Head of caudate nucleus (tissue), 42 donors: ENCODE measurements at places on chromosomes 2 and 18.

- no peak for DNase-seq
Observed at GRCh38 chr18:8969639-8970390, 132.7 kb upstream of the NDUFV2 start.

DNA sequence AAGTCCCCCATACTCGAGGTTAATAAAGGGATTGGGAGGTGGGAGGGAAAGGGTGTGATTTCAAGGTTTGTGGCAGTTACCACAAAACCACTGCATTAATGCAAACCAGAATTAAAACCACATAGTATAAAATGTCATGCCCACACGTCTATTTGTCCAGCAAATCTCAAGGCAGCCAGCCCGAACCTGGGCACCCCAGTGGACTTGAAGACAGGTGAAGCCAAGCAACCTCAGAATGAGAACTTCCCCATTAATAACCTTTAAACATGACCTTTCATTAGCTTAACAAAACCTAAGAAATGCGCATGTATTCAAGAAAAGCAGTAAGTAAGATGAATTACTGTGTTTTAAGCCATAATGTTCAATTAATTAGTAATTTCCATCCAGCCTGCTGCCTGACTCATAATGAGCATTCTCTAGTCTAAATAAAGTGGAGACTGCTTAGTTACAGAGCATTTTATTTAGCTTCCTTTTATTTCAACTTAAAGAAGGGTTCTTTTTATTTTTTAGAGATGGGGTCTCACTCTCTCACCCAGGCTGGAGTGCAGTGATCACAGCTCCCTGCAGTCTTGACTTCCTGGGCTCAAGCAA, 229.6 kb downstream of the FAM210A start:
- DNase-seq: no peak

DNA sequence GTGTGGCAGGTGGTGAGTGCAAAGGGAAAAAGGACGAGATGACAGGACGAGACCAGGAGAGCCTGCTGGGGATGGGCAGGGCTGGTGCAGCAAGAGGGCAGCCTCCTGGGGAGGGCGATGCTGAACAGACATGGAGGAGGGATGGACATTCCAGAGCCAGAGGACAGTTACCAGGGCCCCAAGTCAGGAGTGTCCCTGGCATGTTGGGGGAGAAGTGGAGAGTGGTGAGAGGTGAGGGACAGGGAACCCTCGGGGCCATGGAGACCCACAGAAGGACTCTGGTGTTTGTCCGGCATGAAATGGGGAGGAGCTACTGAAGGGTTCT, 19.0 kb downstream of the MTERF4 start:
- DNase-seq: no peak

DNA sequence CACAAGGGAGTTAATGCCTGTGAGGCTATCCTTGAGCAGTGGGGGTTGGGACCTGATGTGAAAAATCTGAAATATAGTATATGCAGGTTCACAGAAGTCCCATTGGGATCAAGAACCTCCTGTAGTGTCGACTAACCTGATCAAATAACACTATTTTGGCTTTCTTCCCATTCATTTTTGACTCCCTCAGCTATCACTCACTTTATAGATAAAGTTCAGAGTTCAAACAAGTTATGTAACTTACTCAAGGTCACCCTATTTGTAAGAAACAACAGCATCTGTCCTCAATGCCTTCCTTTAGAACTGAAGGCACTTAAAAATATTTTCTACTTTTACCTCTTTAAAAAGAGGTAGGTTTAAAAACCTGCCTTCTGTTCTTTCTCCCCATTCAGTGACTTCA, 341.6 kb downstream of the DPP10 start:
- DNase-seq: no peak

DNA sequence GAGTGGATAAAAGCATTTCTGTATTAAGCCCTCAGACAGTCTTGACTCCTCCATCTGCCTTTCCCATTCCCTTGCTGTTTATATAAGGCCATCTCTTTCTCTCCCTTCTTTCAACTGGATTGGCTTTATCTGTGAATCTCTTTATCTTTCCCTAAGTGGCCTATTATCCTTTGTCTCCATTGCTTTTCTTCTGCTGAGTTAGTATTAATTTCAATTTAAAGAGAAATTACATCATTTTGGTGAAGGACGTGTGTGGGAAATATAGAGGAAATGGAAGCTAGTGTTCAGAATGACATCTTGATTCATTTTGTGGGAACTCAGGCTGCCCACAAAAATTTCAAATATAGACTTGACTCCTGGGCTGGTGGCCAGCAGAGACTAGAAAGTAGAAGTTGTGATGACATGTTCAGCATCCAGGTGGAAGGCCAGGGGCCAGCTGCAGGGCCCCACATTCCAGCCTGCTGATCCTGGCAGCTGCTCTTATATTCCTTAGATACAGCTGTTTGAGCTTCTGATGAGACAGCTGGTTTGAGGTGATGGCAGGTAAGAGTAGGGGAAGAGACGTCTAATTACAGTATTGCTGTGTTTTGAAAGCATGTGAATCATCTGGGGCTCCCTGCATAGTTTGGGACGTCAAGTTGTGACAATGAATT, 52.3 kb downstream of the DIS3L2 start:
- DNase-seq: no peak

GRCh38 chr2:143545059-143545948, 416.1 kb downstream of the ARHGAP15 start:
- no peak for DNase-seq

DNA sequence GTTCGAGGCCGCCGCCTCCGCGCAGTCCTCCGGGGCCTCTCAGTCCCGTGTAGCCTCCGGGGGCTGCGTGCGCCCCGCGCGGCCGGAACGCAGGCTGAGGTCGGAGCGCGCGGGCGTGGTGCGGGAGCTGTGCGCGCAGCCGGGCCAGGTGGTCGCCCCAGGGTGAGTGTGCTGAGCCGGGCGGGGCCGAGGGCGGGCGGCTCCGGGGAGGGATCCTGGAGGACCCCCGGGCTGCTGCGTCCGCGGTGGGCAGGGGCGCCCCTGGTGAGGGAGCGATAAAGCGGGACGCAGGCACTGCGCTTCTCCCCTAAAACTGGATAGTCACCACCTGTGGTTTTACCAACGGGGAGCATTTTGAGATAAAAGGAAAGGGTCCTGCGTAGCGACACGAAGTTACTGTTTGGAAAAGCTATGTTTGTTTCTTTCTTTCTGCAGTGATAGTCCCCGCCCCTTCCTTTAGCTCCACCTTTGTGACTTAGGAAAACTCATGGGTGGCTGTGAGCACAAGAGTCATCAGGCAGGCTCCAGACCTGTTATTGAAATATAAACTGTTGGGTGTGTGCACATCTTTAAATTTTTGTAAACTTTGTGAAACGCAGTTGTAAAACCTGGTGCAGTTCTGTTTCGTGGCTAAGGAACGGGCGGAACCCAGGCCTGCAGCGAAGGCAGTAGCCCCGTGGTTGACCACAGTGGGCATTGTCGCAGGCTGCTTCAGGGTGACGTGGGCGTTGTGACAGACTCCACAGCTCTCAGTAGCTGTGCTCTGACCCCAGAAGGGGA, 687 bp downstream of the CTDP1 start:
- no peak for DNase-seq

- no peak for DNase-seq
Observed at GRCh38 chr2:20439193-20439475, 7.7 kb upstream of the RHOB start.

DNA sequence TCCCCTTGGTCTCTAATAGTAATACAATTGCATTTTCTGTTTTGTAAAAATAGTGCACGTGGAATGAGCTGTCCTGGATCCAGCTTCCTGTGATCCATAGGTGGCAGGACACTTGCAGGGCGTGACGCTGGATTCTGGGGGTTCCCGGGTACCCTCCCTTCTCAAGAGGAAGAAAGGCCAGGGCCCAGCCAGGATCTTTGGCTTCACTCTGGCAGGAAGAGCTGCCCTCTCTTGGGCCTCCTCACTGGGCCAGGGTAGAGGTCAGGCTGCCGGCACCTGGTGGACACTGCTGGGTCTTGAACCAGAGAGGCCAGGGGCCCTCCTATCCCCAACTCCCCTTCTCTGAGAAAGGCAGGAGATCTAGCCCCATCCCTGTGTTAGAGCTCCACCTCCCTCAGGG, 37.8 kb upstream of the OTOF start:
- no peak for DNase-seq

DNA sequence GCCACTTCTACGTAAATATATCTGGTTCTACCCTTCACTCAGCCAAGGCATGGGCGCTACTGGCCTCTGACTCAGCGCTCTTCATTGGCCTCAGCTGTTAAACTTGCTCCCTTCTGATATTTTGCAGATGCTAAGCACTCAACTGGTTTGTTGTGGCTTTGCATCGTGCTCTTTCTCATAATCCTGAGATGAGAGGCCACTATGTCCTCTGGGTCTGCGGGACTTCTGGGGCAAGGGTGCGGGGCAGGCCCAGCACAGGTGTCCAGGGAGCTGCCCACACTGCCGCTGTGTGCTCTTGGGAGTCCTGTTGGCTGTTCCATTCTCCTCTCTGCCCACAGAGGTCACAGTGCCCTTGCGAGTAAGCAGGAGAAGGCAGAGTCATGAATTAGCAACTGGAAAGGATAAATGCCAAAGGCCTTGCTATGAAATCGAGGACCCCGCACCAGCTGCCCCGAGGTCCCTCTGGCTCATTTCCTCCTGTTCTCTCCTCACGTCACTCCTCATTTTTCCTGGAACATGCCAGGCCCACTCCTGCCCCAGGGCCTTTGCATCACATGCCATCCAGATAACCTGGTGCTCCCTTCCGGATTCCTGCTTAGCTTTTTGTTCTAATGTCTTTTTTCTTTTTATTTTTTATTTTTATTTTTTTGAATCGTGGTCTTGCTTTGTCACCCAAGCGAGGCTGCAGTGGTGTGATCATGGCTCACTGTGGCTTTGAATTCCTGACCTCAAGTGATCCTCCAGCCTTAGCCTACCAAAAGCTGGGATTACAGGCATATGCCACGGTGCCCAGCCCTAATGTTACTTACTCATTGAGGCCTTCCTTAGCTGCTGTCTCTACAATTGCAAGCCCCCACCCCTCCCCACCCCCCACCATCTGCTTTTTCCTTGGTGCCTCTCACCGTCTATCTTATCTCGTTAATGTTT, 34.9 kb upstream of the MAT2A start:
- no peak for DNase-seq

DNA sequence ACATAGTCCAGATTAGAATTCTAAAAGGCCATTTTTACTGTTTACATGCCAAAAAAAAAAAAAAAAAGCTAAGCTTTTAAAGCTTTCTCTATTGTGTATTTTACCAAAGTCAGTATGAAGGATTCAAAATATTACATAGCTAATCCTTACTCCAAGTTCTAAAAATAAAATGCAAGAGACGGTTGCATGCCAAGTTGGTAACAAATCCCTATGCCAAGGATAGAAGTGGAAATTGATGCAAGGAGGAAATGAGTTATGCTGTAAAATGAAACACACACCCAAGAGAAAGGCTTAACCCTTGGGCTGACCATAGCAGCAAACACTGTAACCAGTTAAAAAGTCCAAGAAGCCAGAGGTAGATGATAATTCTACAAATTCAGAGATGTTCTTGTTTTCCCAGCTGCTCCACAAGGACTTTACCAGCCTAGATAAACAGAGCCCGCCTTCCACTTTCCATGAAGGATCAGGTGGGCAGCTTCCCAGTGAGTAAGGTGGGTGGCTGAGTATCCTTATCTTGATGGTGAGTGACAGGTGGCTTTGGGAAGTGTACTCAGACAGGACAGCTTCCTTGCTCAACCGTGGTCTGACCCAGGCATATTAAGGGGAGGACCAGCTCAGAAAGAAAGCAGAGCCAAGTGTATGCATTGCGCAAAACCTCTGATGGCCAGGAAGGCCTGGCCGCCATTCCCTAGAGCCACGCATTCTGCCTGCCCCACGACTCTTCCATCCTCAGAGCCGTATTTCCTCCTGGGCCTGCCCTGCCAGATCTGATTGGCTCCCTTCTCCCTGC, 34.4 kb downstream of the ATP8B1 start:
- DNase-seq: no peak

GRCh38 chr18:70848329-70848728, 559.5 kb downstream of the SOCS6 start:
- DNase-seq: no peak

DNA sequence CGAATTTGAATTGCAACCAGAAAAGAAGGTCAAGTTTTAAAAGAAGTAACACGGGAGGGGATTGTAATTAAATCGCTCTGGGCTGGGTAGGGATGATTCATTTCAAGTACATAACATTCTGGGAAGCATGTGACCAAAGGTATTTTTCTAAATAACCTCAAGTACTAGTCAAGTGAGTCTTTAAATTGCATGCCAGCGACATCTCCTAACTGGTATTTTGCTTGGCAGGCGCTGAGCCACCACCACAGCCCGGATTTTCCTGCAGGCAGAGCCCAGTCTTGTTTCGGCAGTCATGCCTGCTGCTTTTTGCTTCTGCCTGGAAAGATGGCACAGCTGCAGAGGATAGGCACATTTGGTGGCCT, 33.7 kb upstream of the NPAS2 start:
- no peak for DNase-seq

- DNase-seq: no peak
Observed at GRCh38 chr2:215105607-215106354, 32.6 kb downstream of the ABCA12 start.

DNA sequence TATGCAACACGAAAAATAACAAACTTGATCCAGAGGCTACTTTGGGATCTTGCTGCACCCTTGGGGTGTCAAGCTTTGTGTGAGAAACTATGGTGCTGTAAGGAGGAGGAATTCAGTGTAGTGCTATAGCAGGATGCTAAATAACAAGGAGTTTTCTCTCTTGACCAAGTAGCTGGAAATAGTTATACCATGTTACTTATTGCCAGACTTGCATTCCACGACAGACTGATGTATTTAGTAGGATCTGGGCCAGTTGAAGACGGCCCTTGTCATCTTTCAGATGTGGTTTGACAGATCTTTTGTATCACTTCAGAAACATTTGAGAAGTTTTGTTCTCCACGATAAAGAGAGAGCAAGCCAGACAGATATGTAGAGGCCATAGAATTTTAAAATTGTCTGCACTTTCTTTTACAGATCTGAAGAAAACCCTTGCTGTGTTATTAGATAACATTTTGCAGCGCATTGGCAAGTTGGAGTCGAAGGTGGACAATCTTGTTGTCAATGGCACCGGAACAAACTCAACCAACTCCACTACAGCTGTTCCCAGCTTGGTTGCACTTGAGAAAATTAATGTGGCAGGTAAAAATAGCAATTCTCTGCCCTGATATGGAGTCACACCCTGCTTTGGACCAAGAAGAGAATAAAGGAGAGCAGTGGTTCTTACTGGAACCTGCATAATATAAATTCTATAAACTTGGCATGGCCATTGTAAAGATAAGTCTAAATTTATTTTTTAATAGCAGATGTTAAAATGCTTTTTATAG, 16.3 kb downstream of the MGAT5 start:
- DNase-seq: no peak

GRCh38 chr2:234671716-234672115, 174.8 kb upstream of the ARL4C start:
- no peak for DNase-seq

DNA sequence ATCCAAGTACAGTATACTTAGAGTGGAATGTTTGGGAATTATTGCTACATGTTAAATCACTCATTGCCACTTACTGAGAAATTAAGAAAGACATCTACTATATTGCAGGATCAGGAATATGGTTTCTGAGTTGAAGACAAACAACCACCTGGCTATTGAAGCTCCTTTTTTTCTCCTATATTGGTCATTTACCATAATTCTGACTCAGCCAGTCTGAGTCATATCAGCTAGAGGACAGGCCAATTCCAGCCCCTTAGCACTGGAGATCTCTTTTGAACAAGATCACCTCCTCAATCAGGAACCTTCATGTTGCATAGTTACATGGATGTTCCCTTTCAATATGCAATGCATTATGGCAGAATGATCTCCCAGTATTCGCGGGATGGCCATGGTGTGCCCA, 42.7 kb upstream of the CDH19 start:
- DNase-seq: no peak

GRCh38 chr2:169977530-169977929, 150.3 kb downstream of the UBR3 start:
- DNase-seq: no peak

- DNase-seq: peak; percentile 62
Observed at GRCh38 chr2:101253013-101253702, 472 bp downstream of the CNOT11 start.
